Airway epithelial cell (primary cell): ENCODE measurements at places on chromosomes 3 and 15. TPM values are rescaled to one million over a fixed set of nuclear protein-coding genes. Genes with fewer than 3 reads are reported as not detected.

Gene WDR49
- total RNA-seq, result not detected in 2 replicates

Gene TGM5
- total RNA-seq, result 0.92 and 2.1 TPM in 2 replicates

Gene IL16
- 0.42 and 0.84 TPM in 2 replicates for total RNA-seq

Gene PAK6
- 36.9 and 39.2 TPM in 2 replicates for total RNA-seq

Gene B3GALNT1
- 7.6 and 10.2 TPM in 2 replicates for total RNA-seq

Gene GHSR
- not detected in 2 replicates for total RNA-seq

Gene DISP2
- total RNA-seq, result under 0.01 and 0.14 TPM in 2 replicates

Gene EXOSC7
- total RNA-seq, result 59.2 and 94.3 TPM in 2 replicates

Gene ITIH4
- not detected in 2 replicates for total RNA-seq

Gene TMEM266
- 0.07 TPM in 1 of 2 replicates, not detected in the other for total RNA-seq
